ENCODE measurements at places on chromosomes 3 and 15.

DNA sequence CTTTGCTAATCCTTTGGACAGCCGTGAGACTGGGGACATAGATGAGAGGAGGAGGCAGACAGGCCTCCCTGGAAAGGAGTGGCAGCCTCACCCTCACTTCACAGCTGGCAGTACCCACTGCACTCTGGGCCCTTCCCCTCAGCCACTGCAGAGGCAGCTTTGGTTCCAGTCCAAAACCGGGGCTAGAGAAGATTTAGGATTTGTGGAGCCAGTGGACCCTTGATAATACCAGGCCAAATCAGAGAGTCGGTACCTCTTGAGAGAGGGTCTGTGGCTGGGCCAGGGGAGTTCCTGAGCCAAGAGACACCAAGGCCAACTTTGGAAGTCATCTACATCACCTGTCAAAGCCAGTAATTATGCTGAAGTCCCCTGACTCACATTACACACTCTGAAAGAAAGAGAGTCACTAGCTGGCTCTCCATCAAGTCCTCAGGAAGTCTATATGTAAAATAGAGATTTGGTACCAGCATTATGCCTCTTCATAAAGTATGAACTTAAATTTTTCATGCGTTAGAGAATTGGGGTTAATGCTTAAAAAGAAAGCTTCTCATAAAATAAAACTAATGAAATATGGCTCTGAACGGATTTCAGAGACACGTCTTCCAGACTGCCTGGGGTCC, 244.1 kb upstream of the SEMA6D start:
- DNase-seq: no peak

GRCh38 chr3:194994551-194994981, 276.4 kb downstream of the XXYLT1 start:
- DNase-seq: no peak

- no peak for DNase-seq
Measured at GRCh38 chr3:40329071-40329470, 19.6 kb downstream of the EIF1B start.

GRCh38 chr15:60326824-60327654, 70.7 kb downstream of the ANXA2 start:
- no peak for DNase-seq

- DNase-seq: no peak
Measured at GRCh38 chr3:128494367-128494650, 1.3 kb upstream of the GATA2 start.

GRCh38 chr3:139473155-139473771, 3.1 kb downstream of the RBP2 start:
- no peak for DNase-seq

DNA sequence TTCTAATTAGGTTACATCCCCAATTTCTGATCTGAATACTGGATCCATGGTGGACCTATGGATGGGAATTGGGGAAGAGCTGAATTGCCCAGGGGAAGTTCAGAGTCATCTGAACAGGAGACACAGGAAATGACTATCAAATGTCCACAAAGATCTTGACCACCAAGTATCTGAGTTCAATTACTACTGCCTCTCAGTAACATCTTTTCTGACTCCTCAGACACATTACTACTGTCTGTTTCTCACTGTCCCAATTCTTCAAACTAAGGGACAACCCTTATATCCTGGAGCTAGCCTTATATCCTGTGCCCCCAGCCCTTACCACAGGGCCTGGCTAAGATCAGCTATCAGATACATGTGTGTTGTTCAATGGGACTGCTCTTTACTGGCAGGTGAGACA, 10.1 kb upstream of the IREB2 start:
- no peak for DNase-seq

DNA sequence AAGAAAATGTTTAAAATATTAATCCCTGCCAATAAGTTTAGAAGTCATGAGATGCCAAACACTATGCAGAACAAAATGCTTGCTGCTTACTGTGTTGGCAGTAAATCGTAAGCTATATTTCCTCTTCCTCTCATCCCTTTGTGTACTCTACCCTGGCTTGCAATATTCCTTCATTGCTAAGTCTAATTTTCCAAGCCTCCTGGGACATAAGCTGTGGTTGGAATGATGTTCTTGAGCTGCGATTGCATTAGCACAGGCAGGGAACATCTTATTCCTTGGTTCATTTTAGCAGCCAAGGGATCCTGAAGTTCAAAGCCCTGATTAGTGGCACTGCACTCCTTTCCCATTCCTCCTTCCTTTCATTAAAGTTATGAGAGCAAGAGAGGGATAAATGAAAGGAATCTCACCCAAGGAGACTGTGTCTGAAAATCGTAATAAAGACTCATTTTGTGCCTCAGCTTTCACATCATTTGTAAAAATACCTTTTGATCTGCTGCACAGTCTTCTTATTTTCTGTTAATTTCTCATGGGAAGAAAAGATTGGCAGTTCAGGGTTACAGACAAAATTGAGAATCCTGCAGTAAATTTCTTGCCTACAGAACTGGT, 535.2 kb downstream of the OCA2 start:
- DNase-seq: no peak

- DNase-seq: no peak
Measured at GRCh38 chr15:87492321-87492720, 764.2 kb downstream of the NTRK3 start.

DNA sequence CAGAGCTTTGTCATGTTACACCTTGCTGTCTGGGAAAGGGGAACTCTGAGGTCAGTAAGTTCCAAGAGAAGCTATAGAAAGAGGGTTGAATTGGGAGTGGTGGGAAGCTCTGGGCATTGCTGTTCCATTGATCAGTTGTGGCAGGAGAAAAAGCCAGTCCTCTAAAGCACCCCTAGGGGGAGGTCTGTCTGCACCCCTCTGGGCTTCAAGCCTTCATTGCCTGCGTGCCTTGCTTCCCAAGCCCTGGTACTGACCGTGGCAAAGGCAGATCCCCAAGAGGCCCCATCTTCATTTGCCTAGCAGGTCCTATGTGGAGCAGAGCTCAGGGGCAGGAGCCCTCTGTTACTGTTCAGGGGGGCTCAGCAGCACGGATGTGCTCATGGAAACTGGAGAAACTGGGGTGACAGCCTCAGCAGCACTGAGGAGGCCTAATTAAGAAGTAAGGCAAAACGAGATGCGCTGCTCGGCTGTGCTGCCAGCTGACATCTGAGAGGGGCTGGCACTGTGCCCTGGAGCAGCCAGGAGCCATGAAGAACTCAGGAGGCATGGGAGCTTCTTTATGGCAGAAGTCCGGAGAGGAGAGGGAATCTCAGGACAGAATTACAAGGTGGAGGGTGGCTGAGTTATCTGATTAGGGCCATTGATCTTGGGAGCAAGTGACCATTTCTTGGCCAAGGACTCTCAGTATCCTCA, 270.9 kb downstream of the RPLP1 start:
- no peak for DNase-seq

DNA sequence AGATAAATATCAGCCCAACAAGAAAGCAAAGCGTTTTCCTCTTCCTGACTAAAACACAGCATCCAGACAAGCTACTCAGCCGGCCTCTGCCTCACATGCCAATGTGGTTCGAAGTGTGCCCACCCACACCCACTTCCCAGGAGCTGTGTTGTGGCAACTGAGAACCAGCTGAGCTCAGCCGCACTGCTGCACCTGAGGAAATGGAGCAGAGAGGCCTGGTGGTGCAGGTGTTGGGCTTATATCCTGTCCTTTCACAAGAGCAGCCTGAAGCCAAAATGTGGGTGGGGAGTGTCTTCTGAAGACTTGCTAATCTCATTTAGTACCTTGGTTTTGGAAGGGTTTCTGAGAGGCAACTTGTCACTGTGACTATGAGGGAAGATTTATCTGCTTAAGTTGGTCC, 23.0 kb upstream of the RETNLB start:
- DNase-seq: no peak

GRCh38 chr15:29018995-29019976, 133.5 kb downstream of the APBA2 start:
- DNase-seq: no peak

DNA sequence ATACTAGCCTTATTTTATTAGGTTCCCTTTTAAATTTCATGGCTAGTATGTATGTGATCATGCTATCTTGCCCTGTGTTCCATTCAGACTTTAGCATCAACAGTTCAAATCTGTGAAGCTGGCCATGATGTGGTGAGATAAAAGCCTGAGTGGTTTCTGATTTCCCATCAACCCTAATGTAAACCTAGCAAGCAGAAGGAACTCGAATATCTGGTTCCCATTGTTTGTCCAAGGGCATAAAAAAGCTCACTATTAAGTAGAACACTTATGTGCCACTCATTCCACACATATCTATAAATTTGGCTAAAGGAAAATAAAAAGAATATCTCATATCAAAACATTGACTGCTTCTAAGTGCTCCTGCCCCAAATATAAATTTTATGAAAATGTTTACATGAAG, 311.7 kb downstream of the CADM2 start:
- no peak for DNase-seq

- DNase-seq: no peak
Measured at GRCh38 chr15:69573815-69574475, 121.3 kb downstream of the RPLP1 start.

DNA sequence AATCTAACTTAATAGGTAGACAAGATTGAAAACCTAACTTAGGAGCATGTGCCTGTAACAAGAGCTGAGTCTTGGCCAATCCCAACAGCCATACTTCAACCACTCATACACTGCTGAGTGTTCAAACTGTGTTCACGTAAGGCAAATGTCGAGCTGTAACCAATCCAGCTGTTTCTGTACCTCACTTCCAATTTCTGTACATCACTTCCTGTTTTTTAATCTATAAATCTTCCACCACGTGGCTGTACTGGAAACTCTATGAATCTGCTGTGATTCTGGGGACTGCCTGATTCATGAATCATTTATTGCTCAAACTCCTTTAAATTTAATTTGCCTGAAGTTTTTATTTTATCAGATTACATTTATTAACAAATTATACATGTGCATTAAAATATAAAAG, 44.6 kb upstream of the NEDD4 start:
- no peak for DNase-seq

GRCh38 chr3:54222316-54222715, 100.0 kb downstream of the CACNA2D3 start:
- DNase-seq: no peak

- DNase-seq: no peak
Measured at GRCh38 chr15:27111323-27111722, 140.3 kb downstream of the GABRG3 start.

DNA sequence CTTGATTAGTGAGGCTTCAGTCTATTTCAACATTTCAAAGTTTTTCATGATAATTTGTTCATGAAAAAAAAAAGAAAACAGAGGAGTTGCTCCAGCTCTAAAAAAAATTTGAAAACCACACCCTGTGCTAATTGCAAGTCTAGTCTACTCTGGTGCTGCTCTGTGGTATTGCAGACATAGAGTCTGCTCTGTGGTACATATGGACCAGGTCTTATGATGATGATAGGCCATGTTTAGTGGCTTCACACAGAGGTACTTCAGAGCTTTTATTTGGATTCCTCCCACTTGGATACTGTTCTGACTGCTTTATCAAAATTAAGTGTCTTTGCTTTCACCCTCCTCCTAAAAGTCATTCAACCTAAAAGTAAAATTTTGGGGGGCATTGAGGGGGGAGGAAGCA, 160.8 kb downstream of the ALCAM start:
- no peak for DNase-seq

DNA sequence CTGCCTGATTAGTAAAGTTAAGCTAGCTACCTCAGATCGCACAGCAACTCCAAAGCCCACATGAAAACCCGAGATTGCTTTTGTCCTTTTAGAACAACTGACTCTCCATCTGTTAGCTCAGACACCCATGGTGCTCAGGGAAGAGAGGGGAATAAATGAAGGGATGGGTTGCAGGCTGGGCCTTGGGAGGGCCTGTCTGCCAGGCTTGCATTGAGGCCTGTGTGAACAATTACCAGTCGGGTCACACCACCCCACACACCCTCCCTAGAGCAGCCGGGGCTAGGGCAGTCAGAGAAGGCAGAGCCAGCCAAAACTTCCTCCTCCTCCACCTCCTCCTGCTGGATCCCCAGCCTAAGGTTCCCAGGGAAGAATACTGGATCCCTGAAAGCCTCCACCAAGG, 8.8 kb upstream of the PRKAR2A start:
- DNase-seq: no peak

DNA sequence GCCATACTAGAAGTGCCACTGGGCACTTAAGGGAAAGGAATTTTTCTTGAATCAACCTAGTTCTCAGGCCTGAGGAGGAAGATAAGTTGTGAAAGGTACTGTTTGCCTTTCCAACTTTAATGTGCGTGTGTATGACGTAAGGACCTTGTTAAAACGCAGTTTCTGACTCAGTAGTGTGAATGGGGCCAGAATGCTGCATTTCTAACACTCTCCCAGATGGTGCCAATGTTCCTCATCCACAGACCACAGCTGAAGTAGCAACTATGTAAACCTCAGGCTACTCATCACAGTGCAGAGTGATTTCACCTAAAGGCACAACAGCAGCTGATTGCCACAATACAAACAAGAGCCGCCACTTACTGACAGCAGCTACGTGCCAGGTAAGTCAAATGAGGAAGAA, 103.6 kb downstream of the OTOL1 start:
- DNase-seq: no peak

DNA sequence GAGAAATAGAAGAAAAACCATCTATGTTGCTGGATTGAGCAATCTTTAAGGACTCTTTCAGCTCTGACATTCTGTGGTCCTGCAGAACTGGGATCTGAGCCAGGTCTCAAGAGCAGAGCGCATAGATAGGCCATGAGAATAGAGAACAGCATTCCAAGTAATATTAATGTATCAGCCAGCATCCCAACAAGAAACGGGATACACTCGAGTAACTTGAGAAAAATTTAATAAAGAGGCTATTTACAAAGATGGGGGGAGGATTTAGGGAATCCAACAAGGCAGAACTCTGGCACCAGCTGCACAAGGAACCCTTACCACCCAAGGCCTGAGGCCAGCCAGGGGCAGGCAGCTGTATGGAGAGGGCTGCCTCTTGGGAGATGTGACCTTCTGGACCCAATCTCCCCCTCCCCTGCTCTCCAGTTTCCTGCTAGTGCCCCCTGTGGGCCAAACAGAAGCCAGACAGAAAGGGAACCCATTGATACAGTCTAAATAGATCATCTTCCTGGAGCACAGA, 8.2 kb downstream of the TMOD2 start:
- peak; percentile 82 for DNase-seq

DNA sequence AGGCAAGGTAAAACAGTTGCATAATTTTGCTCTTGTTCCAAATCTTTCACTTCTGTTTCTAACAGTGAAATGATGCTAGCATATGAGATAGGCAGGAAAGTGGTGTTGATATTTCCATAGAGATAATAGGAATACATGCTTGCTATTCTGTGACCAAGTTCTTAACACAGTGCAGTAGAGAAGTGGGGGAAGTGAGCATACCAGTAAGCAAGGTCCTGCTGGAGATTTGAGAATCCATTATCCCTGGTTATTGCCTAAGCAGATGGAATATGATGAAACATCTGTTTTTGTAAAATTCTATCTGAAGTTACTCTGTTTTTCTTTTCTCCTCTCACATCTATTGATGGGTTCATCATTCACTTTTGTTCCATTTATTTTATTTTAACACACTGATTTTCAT, 28.7 kb downstream of the USP8 start:
- DNase-seq: no peak

GRCh38 chr3:30982416-30983075, 88.1 kb upstream of the GADL1 start:
- no peak for DNase-seq

GRCh38 chr15:101156509-101157159, 95.2 kb downstream of the CHSY1 start:
- DNase-seq: no peak

- DNase-seq: no peak
Measured at GRCh38 chr15:63504979-63505841, 817 bp downstream of the USP3 start.

Measured in GM04503 (cell line).